ENCODE measurements at places on chromosomes 13 and 19.
A peak's percentile ranks its signal among the peaks of the same experiment; 100 is the strongest.

DNA sequence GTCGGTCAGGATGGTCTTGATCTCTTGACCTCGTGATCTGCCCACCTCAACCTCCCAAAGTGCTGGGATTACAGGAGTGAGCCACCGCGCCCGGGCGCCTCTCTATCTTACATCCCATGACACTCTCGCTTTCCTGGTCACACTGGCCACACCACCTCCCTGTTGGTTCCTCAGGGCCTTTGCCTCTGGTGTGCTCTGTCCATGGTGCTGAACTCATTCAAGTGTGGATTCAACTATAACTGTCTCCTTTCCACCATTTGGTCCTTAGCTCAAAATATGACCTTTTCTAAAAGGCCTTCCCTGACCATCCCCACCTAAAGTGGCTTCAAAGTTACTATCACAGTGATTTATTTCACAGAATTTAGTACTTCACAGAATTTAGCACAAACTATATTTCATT lies 3.7 kb upstream of the SMIM17 start:
- no peak for DNase-seq

DNA sequence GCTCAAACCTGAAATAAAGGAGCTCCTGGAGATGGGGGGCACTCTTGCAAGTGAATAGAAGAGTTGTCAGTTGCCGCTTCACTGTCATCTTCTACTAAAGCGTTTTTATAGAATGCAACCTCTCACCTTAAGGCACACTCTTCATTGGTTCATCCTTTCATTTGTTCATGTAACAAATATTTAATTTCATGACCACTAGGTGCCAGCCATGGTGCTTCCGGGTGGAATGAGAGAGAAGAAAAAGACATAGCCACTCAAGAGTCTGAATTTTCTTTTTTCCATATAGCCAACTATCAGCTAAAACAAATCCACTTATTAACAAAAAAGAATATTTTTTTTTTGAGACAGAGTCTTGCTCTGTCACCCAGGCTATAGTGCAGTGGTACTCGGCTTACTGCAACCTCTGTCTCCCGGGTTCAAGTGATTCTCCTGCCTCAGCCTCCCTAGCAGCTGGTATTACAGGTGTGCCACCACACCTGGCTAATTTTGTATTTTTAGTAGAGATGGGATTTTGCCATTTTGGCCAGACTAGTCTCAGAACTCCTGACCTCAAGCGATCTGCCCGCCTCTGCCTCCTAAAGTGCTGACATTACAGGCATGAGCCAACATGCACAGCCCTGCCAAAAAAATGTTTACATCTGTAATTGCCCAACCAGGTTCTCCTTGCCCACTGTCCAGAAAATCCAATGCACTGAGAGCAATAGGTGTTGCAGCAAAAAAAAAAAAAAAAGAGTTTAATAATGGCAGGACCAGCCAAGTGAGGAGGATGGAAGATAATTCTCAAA lies 22.1 kb upstream of the SACS start:
- no peak for DNase-seq

DNA sequence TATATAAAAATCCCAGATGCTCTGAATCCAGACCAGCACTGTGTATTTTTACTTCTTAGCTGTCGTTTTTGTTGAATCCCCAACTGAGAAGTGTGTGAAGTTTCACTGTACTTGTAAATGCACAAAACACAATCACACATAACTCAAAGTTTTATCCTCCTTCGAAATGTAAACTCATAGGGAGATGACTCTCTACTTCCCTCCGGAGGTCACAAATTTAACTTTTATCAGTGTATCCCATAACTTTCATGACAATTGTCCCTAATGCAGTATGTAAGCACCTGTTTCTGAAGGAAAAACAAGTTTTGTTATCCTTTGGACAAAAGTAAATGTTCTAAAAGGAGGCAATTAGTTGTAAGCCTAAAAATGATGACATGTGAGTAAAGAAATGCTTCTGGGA lies 665.0 kb upstream of the SLITRK6 start:
- no peak for DNase-seq

GRCh38 chr19:4866595-4867424 lies 657 bp downstream of the PLIN3 start:
- peak; percentile 48 for DNase-seq

GRCh38 chr13:24614306-24615080 lies 65.7 kb upstream of the ATP12A start:
- DNase-seq = no peak

DNA sequence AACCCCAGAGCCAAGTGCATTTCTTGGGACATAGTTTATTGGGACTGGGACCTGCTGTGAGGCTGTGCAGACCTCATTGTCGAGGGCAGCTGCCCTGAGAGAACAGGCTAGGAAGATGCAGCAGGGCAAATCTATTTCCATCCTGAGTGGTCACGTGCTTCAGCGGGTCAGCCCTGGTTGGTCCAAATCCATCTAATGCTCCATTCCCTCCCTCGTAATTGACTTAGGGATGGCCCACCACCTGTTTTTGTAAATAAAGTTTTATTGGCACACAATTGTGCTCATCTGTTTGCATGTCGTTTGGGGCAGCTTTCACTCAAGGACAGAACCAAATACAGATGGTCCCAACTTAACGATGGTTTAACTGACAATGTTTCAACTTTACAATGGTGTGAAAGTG lies 75.5 kb upstream of the ADGRE5 start:
- DNase-seq = no peak

- DNase-seq = no peak
These were observed at the start of gene CFD for GRCh38 chr19:858868-859843. Gene CFD (plus strand): TSS chr19:859664. CDS start chr19:859690, 26 bp downstream.

GRCh38 chr13:77510156-77510555 lies 25.4 kb upstream of the SCEL start:
- no peak for DNase-seq

DNA sequence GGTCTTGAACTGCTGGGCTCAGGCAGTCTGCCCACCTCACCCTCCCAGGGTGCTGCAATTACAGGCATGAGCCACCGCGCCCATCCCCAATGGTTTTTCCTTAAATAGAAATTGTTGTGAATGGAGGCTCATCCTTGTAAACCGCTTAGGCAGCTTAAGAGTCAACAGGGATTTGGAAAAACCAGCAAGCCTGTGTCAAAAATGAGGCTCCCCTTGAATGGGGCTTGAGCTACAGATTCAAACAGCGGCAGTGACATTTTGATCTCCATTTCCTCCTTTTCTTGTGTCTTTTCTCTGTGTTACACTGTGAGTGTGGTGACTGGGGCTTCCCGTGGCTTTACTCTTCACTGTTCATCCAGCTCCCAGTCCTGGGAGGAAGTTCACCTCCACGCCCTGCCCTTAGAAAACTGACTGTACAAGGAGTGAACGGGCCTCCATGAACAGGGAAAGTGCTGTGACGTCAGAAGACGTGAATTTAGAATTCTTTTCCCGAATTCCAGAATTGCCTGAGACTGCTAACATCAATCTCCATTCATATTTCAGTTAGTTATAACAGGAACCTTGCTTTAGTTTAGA lies 15.3 kb upstream of the RAB8A start:
- no peak for DNase-seq

DNA sequence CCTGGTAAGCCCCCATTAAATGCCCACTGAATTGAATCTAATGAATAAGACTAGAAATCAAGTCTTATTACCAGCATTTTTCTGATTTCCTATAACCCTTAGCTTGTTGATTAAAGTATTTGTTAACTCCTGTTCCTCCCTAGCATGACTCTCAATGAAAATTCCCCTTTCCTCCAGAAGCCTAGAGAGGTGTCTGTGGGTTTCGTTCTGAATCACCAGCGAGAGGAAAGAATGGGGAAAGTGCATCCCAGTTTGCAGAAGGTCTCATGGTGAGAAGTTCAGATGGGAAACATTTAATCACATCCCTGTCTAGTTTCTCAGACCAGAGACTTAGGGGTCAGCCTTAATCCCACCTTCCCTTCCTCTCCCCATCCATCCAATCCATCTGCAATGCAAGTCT lies 26.9 kb downstream of the POU2F2 start:
- DNase-seq = no peak

DNA sequence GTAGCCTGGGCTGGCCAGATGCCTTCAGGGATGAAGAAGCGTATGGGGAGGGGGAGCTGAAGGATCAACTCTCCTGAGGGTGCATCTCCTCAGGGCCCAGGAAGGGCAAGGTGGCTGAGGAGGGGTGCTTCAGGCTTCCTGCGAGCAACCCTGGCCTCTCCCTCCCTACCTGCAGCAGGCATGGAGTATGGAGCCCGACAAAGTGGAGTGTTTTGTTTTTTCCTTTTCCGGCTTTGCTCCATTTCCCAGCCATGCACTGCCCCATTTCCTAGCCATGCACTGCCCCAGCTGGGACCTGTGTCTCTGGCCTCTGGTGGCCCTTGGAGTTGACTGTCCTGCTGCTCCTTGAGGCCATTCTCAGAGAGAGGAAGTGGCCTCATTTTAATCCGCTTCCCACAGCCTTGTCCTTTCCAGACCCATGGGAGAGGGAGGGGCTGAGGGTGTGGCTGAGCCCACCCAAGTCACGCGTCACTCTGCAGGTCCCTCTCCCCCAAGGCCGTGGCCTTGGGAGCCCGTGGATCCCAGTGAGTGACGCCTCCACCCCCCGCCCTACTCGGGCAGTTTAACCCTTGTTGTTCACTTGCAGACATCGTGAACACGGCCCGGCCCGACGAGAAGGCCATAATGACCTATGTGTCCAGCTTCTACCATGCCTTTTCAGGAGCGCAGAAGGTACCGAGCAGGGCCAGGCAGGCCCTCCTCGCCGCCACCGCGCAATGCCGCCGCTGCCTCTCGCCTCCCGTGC lies 34.4 kb downstream of the CAPN12 start:
- DNase-seq = no peak

GRCh38 chr19:56993851-56994250 lies 125.9 kb upstream of the USP29 start:
- DNase-seq = no peak

- DNase-seq = no peak
These were observed 48.3 kb downstream of the KDM4B start for GRCh38 chr19:5017235-5017634.

- no peak for DNase-seq
These were observed 14.3 kb downstream of the MIR17HG start for GRCh38 chr13:91361755-91362271.

DNA sequence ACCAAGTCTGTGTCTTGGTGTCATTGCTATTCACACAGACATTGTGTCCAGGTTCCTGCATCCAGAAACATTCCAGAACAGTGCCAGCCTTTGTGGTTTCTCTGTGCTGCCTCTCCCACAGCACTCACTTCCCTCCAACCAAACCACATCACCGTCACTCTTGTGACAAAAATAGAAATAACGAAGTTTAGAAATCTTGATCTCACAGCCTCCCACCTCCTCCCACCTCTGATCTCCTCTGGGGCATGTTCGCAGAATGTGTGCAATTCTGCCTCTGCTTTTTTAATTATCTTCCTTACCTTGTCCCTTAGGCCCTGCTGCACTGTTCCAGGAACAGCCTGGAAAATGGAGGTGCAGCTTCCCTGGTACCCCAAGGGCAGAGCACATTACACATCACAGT lies 8.7 kb upstream of the SERPINE3 start:
- no peak for DNase-seq

DNA sequence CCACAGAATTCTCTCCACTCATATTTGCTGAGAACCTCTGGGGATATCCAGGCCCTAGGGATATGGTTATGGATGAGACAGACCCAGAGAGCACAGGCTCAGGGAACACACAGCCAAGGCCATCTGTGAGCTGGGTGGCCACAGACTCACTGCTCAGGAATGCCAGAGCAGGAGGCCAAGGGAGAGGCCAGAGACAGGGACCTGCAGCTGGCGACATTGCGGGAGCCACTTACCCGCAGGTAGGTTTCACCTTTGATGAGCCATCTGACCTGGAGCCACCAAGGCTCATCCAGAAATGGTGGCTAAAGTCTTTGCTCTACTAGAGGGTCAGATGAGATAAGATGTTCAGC lies 29.4 kb downstream of the CCNE1 start:
- DNase-seq = no peak

- no peak for DNase-seq
These were observed 1507.5 kb downstream of the OLFM4 start for GRCh38 chr13:54536112-54536511.

DNA sequence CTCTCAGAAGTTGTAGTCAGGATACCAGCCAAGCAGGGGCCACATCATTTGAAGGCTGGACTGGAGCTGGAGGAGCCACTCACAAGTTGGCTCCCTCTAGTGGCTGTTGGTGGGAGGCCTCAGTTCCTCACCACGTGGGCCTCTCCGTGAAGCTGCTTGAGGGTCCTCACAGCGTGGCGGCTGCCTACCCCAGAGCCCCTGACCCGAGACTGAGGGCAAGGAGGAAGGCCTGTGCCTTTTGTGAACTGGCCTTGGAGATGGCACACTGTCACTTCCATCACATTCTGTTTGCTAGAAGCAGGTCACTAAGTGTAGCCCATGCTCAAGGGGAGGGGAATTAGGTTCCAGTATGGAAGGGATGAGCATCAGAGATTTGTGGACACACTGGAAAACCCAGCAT lies 14.6 kb downstream of the GNA11 start:
- peak; percentile 59 for DNase-seq

DNA sequence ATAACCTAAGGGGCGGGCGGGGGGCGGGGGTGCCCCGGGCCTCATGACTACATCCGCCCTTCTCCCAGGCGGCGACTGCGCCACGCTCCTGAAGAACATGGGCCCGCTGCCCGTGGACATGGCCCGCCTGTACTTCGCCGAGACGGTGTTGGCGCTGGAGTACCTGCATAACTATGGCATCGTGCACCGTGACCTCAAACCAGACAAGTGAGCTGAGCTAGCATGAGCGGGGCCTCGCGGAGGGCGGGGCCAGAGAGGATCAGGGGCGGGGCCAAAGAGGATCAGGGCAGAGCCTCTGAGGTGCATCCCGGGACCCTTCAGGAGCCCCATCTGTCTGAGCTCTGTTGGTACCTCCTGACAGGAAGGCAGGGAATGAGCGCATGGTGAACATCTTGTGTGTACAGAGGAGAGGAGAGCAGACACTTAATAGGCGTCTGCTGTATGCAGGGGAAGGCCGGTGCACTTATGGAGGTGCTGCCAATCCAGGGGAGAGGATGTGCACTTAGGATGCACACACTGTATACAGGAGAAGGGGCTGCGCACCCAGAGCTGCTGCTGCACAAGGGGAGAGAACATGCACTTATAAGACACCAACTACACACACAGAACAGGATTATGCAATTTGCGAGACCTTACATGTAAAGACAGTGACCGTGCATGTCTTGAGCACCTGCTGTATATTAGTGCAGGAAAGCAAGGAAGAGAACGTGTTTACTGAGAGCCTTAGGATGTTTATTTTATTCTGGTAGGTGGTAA lies 20.9 kb upstream of the PIK3R2 start:
- DNase-seq = no peak

DNA sequence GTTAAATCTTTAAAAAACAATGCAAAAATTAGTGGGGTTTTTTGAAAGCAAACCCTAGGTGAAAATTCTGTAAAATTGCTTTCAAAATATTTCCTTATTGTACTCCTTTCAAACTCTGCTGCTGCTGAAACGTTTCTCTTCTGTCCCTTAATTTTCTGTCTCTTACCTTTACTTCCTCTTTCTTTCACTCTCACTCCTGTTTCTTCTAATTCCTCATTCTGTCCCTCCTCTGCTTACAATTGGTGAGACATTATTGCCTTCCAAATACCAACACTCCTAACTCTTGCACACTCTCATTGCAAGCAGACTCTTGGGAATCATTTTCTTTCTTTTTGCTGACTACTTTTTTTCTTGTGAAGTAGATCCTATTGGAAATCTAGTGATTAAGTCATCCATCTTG lies 685.6 kb upstream of the SLITRK1 start:
- DNase-seq = no peak

GRCh38 chr19:23774106-23774505 lies 15.4 kb upstream of the ZNF681 start:
- DNase-seq = no peak
